Glutamatergic neuron (in vitro differentiated cells): ENCODE measurements at places on chromosomes 3 and 15.
A peak's percentile ranks its signal among the peaks of the same experiment; 100 is the strongest.

DNA sequence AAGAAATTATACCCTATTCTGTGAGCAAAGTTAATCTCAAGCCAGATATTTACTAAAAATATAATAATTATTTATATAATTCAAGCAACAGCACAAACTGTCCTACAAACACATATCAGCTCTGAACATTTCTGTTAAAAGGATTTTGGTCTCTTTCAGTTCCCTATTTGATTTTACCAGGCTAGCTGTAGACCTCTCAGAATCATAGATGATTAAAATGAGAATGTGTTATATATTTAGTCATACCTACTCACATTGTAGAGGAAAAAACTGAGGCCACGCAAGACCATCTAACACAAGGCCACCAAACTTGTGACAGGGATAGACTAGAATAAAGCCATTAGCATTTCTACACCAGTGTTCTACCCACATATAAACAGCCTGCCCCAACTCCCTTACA lies 28.5 kb downstream of the ACKR4 start:
- no peak for DNase-seq

DNA sequence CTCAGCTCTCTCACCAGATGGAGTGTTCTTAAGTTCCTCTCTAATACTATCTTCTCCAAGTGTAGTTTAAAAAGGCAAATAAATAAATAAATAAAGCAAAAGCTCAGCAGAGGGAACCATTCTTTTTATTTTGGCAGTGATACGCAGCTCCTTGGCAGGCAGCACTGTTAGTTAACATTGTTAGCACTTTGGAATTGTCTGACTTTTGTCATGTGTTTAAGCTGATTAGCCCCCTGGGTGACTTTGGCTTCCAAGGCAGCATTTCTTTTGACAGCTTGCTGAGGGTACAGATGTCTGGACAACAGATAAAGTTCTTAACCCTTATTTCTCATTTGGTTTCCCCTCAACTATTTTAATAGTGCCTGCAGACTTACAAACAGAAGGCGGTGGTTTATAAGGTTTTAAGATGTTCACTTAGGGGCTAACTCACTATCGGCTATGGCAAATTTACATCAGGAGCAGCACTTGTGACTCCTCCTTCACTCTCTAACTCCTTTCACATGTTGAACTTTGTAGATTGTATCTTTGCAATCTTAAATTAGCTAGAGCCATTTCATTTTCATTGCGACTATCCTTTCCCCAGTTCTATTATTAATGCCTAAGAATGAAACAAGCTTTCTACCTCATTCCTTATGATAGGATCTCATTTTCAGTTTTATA lies 213.4 kb downstream of the ZBBX start:
- DNase-seq: no peak

GRCh38 chr3:150184426-150185071 lies 213.9 kb upstream of the PFN2 start:
- no peak for DNase-seq

DNA sequence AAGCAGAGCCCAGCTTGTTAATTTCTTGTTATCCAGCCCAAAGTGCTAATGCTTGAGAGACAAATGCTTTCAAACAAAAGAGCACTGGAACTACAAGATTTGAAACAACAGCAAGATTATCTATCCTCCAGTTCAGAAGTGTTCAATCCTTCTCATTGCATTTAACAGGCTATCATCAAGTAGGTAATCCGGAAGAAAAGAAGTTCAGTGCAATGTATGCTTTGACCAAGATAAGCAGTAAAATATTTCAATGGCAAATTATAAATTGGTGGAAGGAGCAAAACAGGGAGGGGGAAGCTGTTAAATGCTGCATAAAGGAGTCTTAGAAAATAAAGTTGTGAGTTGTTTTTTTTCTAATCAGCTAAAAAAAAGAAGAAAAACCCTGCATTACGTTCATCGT lies 8.8 kb downstream of the LRIG1 start:
- no peak for DNase-seq

- peak; percentile 91 for DNase-seq
These were observed 141.9 kb downstream of the PGPEP1L start for GRCh38 chr15:98865397-98866339.

- no peak for DNase-seq
These were observed 7.4 kb downstream of the ZDHHC19 start for GRCh38 chr3:196203846-196204245.

DNA sequence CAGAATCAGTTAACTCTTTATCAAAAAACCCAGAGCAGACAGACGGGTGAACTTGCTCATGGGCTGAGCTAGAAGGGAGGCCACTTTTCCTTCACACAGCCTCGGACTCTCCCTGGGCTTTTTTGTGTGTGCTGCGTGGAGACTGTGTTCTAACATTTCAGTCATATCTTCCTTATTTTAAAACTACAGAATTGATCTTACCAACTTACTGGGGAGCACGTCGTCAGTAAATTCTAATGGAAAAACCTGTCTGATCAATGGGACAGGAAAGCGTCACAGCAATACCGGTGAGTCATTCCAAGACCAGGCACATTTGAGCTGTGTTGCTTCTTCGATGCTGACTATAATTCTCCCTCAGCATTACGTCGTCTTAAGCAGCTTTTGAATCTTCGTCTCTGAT lies 145.1 kb downstream of the LPP start:
- no peak for DNase-seq

DNA sequence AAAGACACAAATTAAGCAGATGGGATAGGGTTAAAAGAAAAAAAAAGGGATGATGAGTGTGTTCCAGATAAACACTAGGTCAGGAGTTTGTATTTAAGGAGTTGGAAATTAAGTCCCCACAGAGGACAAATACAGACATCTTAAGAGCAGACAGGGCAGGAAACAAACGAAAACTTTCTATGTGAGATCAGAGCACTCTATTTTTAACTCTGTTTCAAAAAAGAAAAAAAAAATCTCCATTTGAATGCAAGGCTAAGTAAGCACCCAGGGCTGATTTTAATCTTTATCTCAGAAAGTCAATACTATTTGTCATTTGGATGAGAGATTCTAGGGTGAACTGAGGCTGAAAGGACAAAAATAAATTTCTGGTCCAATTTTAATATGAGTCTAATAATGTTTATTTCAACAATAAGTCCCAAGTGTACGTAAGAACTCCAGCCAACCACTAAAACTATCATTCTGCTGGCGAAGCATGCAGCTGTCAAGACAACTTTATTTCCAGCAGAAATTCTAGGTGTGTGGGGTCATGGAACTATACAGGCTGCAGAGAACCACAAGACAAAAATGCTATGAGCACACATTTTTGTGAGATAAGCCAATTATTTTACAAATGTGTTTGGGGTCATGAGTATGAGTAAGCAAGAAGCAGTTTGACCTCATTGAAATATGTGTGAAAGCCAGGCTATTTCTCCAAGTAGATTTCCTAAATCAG lies 186.1 kb downstream of the FMN1 start:
- DNase-seq: no peak

DNA sequence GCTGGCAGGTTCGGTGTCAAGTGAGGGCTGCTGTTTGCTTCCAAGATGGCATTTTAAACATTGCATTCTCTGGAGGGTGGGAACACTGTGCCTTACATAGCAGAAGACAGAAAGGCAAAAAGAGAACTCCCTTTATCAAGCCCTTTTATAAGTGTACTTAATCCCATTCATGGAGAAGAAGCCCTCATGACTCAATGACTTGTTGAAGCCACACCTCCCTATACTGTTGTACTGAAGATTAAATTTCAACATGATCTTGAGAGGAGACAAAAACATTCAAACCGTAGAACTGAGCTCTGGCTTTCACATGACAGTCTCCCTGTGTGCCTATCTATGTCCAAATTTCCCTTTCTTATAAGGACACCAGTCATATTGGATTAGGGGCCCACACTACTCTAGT lies 443.4 kb upstream of the CDIN1 start:
- DNase-seq: no peak

GRCh38 chr15:46344915-46345314 lies 710.1 kb downstream of the SQOR start:
- no peak for DNase-seq
